Caudate nucleus (tissue), 63 donors: ENCODE measurements at places on chromosomes 1 and 21.

DNA sequence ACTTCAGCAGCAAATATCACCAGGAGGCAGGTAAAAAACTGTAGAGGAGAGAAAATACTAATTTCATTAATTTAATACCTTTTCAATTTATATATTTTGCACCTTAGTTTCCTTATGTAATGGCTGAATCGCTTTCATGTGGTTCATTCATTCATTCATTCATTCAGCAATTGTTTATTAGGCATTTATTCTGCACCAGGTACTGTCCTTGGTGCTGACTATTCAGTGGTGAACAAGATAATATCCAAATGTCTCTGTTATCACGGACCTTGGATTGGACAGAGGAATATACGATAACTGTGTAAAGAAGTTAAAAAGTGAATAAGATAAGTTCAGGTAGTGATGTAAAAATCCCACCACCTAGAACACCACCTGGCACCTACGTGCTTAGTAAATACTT lies 28.8 kb downstream of the TSPAN2 start:
- DNase-seq = no peak

DNA sequence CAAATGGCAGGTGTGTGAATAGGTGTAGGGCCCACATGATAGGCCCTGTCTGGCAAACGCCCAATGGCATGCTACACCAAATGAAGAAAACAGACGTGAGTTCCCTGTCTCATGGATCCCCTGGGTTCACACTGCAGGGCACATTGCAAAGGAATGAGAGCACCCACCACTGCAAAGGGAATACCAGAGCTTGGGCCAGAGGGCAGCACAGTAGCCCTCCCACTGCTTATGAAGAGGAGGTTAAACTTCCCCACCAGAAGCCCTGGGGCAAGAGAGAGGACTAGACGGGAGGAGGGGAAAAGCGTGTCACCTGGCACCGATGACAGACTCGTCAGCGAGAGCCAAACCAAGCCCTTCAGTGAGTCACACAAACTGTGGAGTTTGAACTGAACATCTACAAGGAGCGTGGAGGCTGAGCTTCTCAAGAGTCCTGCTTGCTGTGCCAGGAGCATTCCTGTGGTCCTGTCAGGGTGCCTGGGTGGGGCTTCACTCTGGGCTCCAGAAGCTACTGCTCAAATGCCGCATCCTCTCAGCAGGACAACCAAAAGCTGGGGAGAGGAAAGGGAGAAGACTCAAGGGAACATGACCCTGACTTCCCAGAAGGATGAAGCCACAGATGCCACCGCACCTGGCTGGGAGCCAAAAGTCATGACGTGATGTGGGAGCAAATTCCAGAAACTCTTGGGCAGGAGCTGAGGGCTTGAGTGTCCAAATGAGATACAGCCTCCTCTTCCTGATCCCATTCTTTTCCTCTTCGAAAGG lies 61.1 kb downstream of the TOMM20 start:
- DNase-seq = peak; percentile 43

- DNase-seq = no peak
Observed at GRCh38 chr21:35026617-35027562, 22.2 kb downstream of the RUNX1 start.

DNA sequence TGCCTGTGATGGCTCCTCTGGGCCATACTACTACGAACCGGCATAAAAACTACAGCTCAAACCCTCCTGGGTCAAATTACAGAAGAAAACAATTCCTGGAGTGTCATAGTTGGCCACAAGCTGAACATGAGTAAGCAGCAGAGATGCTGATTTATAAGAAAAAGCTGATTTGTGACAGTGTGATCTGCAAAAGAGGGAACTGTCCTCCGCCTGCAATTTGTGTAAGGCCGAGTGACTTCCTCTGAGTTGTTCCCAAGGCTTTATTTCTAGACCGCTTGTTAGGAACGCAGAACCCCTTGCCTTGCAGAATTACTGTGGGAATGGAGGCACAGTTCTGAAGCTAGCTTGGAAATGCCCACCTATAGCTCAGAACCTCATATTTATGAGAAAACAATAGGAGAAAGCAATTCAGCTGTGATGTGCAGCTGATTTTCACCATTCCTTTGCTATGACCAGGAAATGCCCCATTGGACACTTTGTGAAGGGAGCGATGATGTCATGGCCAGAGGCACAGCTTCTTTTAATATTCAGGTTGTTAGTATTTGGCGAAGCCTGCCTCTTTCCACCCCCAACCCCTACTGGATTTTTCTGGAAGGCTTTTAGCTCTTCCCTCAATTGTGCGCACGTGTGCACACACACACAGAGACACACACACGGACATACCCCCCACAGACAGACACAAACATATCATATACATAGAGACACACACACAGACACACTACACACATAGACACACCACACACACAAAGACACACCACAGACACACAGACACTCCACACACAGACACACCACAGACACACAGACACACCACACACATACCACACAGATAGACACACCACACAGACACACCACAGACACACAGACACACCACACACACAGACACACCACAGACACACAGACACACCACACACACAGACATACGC lies 47.6 kb downstream of the IER5 start:
- no peak for DNase-seq

DNA sequence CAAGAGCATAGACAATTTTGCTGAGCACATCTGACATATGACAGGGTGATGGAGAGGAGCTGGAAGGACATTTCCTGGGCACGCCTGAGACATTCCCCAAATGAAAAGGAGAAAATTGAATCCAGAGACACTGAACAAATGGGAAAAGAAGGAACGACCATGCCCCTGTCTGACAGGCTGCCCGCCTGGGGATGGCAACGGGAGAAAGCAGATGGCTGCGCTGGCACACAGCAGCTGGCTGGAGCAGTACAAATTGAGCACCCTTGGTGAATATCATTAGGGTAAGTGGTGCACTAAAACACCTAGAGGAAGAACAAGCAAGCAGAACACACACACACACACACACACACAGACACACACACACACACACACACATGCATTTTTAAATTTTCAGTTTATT lies 174.3 kb upstream of the DUSP10 start:
- no peak for DNase-seq

- DNase-seq = no peak
Observed at GRCh38 chr1:226419284-226420029, 11.6 kb upstream of the PARP1 start.

- DNase-seq = no peak
Observed at GRCh38 chr1:208118841-208119606, 125.2 kb downstream of the PLXNA2 start.

GRCh38 chr1:245587435-245588115 lies 432.8 kb downstream of the KIF26B start:
- no peak for DNase-seq

GRCh38 chr1:206885341-206886060 lies 11.7 kb upstream of the IL24 start:
- no peak for DNase-seq

- no peak for DNase-seq
Observed at GRCh38 chr1:7447093-7447492, 324.0 kb upstream of the VAMP3 start.

GRCh38 chr1:157403203-157403602 lies 149.1 kb downstream of the FCRL5 start:
- no peak for DNase-seq

DNA sequence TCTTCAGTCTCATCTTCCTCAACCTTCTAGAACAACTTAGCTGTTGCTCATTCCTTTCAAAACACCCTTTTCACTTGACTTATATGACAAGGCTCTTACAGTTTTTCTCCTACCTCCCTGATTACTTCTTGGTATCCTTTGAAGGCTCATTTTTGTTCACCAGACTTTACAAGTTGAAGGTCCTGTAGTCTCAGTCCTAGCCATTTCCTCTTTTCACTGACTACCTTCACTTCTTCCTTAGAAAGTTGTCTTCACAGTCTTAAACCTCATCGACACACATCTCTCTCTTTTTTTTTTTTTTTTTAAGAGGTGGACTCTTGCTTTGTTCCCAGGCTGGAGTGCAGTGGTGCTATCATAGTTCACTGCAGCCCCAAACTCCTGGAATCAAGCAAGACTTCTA lies 6.6 kb upstream of the TP53BP2 start:
- no peak for DNase-seq

GRCh38 chr1:22325531-22326371 lies 125.9 kb upstream of the ZBTB40 start:
- DNase-seq = no peak

- no peak for DNase-seq
Observed at GRCh38 chr1:75567191-75567590, 43.7 kb downstream of the SLC44A5 start.
